ENCODE measurements at places on chromosomes 2 and 18.

- peak; percentile 31 for DNase-seq
Measured at GRCh38 chr2:236309669-236310029, 45.4 kb upstream of the ASB18 start.

DNA sequence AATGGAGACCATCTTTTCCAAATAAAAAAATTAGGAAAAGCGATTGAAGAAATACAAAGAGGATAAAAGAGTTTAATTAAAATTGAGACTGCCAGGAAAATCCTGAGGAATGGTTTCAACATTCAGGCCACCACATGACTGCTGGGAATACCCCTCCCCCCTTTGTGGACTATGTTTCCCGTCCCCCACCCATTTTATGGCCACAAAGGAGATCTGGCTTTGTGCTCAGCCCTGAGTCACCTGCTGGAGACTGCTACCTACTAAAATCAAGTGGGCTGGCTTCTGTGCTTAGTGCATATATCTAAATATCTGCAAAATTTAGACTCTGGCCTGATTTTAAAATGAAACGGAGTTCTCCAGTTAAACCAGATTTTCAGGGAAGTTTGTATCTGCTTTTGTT is 10.1 kb downstream of the RND3 start:
- no peak for DNase-seq

- no peak for DNase-seq
Measured at GRCh38 chr2:88999365-88999764, 307.9 kb downstream of the RPIA start.

DNA sequence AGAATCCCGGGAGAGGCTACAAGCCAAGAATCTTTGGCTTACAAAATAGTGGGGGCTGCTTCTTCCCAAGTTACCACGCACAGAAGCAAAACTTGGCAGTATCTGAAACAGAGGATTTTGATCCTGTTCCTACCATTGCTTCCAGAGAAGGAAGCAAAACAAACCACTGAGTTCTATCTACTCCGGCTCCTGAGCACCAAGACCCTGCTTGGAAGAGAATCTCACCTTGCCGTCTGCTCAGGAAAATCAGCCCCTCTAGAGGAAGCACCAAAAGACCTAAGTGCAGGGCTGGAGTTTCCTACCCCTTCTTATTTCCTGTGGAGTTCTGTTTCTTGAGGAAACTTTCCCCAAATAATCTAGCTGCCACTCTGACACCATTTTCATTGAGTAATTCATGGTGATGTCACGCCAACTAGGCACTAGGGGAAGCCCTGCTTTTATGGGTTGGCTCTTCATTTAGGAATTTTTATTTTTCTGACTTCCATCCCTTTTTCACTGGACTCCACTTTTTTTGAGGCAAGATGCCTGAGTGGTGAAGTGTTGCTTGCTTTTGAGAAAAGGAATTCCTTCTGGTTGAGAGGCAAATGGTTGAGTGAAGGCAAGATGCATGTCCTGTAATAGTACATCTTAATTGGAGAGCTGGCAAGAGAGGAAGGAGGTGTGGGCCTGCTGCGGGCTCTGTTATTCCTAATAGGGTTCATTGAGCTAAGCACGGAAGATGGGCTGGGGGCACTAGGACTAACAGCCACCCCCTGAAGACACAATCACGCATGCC is 36.8 kb upstream of the EML4 start:
- DNase-seq = no peak

DNA sequence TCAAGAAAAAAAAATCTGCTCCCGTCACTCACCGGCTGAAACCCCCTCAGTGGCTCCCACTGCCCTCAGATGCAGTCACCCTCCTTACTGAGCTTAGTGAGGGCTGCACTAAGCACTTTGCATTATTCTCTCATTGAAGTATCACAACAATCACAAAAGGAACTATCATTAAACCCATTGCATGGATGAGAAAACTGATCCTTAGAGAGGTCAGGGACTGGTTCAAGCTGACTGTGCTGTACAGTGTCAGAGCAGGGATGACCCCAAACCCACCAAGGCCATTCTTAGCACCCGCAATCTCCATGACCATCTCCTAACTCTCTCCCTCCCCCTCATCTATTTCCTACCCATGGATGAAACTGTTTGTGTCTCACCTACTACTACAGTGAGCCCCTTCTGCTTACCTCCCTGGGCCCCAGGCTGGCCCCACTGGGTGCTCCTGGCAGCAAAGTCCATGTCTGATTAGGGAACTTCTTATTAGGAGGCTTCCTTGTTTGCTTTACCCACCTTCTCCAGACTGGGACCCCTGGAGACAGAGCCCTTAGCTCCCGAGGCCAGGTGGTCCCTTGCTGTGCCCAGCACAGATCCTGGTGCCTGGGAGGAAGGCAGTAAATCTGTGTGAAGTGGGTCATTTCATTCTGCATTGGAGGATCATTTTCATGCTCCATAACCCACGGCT is 139.3 kb upstream of the ID2 start:
- DNase-seq = no peak

DNA sequence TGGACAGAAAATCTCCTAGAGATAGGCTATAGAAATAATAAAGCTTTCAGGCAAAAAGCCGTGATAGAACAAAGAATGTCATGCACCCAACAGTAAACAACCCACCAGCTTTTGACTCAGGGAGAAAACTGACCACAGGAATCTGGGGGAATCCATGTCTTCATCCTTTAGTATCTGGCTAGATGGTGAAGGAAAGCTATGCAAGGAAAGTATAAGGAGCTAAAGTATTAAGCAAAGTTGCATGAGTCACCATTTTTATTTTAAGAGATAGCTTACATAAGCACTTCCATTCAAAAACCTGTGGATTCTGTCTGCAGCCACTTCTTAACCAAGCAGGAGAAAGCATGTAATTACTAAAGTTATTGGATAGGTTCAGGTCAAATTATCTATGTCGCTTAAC is 363.8 kb downstream of the LRP1B start:
- no peak for DNase-seq

- DNase-seq = no peak
Measured at GRCh38 chr2:233100192-233100998, 40.3 kb downstream of the INPP5D start.

- no peak for DNase-seq
Measured at GRCh38 chr2:2913601-2914120, 464.0 kb downstream of the EIPR1 start.

DNA sequence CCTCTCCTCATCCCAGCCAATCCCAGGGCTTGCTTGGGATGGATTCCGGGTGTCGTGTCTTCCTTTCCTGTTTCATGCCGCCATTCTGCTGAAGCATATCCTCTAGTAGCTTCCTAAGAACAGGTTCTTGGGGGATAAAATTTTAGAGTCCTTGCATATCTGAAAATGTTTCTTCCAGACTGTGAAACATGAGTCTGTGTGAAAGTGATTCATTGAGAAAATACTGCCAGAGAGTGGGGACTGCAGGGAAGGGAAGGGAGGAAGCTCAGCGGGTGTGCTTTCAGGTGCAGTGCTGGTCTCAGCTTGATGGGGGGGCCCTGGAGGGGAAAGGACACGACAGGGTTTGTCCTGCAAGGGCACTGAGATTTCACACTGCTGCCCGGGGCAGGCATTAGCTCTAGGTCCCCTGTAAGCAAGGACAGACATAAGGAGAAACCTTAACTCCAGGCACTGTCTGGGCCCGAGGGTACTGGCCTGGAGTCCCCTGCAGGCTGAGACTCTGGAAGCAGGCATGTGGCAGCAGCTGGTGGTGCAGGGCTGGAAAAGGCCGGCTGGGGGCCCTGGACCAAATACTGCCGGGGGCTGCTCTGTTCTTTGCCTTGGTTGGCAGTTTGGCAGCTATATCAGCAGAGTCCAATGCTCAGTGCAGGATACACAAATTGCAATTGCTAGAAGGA is 97.6 kb upstream of the HS6ST1 start:
- DNase-seq = no peak

DNA sequence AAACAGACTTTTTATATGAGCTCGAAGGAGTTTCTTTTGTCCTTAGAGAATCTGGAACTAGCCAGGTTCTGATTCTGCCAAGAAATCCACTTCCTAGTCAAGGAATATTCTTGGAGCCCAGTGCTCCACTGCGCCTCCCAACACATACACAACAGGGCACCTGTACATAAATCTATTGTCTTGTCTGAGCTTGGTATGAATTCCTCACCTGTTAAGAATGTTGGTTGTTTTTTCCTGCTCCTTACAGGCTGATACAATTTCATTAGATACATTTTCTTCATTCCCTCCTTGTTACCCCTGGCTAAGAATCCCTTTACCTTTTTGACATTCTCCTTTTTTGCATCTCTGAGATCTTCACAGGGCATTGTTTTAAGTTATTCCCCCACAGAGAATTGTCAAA is 56.0 kb upstream of the FZD7 start:
- no peak for DNase-seq

GRCh38 chr2:9142551-9143263 is 63.9 kb upstream of the ASAP2 start:
- peak; percentile 83 for DNase-seq

DNA sequence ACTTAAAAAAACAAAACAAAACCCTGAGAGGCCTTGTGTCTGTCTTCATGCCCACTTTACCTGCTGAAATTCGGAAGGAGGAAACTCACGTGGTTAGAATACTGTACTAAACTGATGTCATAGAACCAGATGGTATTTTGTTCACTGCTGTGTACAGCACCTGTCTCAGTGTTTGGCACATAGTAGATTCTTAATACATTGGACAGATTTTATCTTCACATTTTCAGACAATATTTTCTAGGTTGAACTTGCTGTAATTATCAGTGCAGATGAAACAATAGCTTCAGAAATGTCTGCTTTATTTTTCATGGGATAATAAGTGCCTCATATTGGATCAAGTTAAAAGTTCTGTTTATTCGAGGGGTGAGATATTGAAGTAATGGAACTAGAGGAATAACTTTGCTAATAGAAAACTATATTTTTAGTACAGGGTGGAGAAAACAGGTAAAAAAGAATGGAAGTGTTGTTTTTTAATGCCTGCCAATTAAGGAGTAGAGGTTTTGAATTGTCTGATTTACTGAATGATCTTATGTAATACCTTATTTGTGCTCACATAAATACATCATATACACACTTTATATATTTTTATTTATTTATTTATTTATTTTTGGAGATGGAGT is 23.7 kb downstream of the DDX1 start:
- no peak for DNase-seq

- DNase-seq = no peak
Measured at GRCh38 chr2:222338374-222338773, 39.6 kb upstream of the PAX3 start.

GRCh38 chr18:50638884-50639420 is 79.1 kb downstream of the MAPK4 start:
- no peak for DNase-seq

- DNase-seq = no peak
Measured at GRCh38 chr2:172423160-172423559, 4.2 kb upstream of the ITGA6 start.

DNA sequence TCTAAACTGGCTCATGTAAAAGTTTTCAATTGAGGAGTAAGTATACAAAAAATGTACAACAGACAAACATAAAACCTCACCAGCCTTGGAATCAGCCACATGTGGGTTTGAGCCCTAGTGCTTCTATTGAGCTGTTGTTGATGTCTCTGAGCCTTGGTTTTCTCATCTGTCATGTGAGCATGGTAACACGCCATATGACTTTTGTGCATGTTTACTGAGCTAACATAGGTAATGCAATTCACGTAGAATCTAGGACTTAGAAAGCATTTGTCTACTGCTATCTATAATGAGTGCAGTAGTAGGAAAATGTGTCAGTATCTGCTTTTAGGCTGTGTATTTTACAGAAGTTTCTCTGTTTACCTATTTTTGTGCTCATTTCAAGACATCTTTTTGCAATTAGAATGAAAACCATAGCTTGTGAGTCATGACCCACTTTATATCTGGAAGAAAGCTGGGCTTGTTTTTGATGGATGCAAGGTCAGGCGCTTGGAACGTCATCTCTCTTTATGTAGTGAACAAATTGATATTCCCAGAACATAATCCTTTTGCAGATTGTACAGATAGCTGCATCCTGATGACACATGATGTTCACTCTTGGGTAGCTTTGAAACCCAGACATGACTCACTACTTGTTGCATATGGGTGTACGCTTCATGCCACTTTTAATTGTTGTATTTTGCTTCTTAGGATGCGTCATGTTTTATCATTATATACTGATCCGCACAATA is 94.3 kb downstream of the RNF144A start:
- DNase-seq = no peak

DNA sequence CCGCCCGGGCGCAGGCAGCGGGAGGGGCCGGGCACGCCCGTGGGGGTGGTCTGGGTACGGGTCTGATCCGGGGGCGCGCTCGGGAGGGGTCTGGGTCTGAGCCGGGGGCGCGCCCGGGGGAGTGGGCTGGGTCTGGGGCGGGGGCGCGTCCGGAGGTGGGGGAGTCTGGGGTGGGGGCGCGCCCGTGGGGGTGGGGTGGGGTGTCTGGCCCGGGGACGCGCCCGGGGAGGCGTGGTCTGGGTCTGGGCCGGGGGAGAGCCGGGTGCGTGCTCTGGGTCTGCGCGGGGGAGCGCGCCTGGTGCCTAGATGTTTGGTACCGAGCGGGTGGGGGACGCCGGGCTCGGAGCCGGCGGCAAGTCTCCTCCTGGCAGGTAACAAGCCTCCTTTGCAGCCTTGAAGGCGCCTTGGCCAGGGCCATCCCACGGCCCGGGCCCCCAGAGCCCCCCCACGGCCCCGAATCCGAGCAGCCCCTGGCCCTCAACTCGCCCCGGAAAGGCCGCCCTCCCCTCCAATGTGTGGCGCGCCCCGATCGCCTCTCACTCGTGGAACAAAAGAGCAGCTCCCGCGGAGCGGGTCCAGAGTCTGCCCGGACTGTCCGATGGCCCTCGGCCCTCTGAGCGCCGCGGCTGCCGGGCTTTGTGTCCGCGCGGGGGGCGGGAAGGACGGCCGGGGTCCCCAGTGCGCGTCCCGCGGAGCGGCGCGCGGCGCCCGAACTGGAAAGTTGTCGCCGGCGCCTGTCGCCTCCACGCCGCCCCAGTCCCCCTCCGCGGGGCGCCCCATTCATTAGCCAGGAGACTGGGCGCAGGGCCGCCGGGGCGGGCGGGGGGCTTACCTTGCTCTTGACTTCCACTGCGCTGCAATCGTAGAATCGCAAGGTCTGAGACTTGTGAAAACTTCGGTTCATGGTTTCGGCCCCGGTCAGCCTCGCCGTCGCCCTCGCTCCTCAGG is 595 bp downstream of the PARD6G start:
- peak; percentile 97 for DNase-seq

- no peak for DNase-seq
Measured at GRCh38 chr2:50476174-50476573, 555.8 kb downstream of the NRXN1 start.

DNA sequence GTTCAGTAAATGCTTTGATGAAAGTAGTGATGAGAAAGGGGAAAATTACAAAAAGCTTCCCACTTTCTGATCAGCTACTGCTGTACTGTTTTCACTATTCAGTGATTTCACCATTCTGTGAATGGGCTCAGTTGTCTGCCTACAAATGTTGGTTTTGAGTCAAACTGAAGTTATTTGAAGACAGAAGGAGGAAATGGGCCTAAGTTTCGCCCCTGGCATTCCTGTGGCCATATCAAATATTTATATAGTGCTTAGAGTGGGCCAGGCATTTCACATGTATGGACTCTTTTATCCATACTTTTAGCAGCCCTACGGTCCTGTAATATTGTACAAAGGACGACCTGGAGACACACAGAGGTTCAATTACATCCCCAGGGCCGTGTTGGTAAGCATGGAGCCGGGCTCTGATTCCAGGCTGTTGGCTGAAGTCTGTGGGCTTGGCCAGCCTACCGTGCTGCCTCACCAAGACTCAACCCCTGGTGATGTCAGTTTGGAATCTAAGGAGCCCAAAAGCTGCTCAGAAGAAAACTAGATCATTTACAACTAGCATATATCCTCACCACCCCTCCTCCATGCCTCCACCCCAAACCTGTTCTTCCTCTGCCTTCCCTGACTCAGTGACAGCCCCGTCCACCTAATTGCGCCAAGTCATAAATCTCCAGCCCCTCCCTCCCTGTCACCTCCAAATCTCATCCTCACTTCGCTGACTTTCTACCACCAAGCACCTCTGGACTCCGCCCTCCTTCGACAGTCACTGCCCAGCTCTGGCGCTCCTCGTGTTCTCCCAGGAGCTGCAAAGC is 10.1 kb upstream of the GRHL1 start:
- DNase-seq = no peak
